ENCODE measurements at places on chromosomes 5 and 9. TPM values are rescaled to one million over a fixed set of nuclear protein-coding genes. Genes with fewer than 3 reads are reported as not detected.

Gene LCN1
- polyA plus RNA-seq, result not detected

Gene PPIC
- 37.5 TPM for polyA plus RNA-seq

Gene PCDHB8
- polyA plus RNA-seq, result 3.7 TPM

Gene ZFP2
- polyA plus RNA-seq, result 7.9 TPM

Gene PTPN3
- polyA plus RNA-seq, result 41.1 TPM

Gene PCDHGA7
- polyA plus RNA-seq, result 2.0 TPM

Gene HRH2
- 2.6 TPM for polyA plus RNA-seq

Gene PPP2R2B
- 14.8 TPM for polyA plus RNA-seq

Gene SLC45A2
- polyA plus RNA-seq, result 0.47 TPM

Gene ROPN1L
- 0.37 TPM for polyA plus RNA-seq

Gene SLC6A7
- polyA plus RNA-seq, result 0.11 TPM

Gene NUTM2G
- polyA plus RNA-seq, result 0.57 TPM

Gene DROSHA
- polyA plus RNA-seq, result 91.2 TPM

Gene HAVCR1
- polyA plus RNA-seq, result 7.0 TPM

Gene ZER1
- polyA plus RNA-seq, result 30.9 TPM

Gene PDGFRB
- 152 TPM for polyA plus RNA-seq

Gene TBC1D13
- polyA plus RNA-seq, result 38.7 TPM

Gene PNPLA7
- 2.1 TPM for polyA plus RNA-seq

Gene WNT8A
- not detected for polyA plus RNA-seq

Gene ALG2
- 45.2 TPM for polyA plus RNA-seq

Gene SV2C
- polyA plus RNA-seq, result 0.31 TPM

All from renal cortex interstitium (tissue), 15 donors.